ENCODE measurements at places on chromosomes 2 and 18.

DNA sequence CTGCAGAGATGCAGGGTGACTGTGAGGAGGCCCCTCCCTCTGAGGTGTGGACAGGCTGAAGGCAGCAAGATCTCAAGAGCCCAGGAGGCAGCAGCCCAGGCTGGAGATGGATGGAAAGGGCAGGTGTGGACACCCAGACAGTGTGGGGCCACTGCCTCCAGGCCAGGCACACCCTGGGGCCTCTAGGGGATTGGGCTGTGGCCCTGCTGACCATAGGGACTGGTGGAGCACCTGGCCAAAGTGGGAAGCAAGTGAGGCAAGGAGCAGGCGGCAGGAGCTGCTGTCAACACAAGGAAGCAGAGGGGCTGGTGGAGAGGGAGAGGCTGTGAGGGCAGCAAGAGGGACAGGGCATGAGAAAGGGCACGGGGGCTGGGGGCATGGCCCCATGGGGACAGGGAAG lies 10.8 kb downstream of the SNED1 start:
- DNase-seq, result no peak

- DNase-seq, result no peak
Measured at GRCh38 chr18:22290004-22290403, 120.6 kb downstream of the GATA6 start.

DNA sequence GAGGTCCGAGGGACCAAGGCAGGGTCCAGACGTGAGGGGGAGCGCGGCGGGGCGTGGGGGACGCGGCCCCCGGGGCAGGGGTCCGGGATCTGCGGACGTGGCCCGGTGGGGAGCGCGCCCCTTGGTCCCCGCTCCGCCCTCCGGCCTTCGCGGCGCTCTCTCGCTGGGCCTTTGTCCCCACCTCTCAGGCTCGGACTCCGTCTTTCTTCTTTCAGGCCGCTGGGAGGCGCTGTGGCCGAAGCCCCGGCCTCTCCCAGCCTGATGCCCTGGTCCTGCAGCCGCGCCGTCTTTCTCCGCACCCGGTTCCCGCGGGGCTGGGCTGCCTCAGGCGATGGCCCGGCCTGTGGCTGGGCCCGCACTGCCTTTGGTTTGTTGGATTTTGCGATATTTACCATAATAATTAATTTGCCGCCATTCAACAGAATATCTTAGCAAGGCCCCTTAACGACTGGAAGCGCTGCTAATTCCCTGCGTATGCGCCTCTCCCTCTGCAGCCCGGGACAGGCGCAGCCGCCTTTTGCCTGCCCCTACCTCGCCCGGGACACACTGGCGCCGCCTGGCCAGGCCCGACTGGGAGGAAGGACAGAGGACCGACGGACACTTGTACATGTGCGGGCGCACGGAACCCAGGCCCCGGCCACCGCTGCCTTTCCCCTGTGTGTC lies 10.8 kb downstream of the SIX3 start:
- peak; percentile 29 for DNase-seq

GRCh38 chr2:133378928-133379549 lies 189.2 kb downstream of the NCKAP5 start:
- DNase-seq, result no peak

- no peak for DNase-seq
Measured at GRCh38 chr18:62664414-62664813, 50.9 kb upstream of the PHLPP1 start.

GRCh38 chr2:121086450-121086849 lies 198.6 kb downstream of the TFCP2L1 start:
- DNase-seq, result no peak

- peak; percentile 21 for DNase-seq
Measured at GRCh38 chr2:119223521-119224390, at the start of gene STEAP3. Gene STEAP3, plus strand, starts transcription at chr2:119223834. Its CDS starts 7,179 bp downstream, at chr2:119231013.

DNA sequence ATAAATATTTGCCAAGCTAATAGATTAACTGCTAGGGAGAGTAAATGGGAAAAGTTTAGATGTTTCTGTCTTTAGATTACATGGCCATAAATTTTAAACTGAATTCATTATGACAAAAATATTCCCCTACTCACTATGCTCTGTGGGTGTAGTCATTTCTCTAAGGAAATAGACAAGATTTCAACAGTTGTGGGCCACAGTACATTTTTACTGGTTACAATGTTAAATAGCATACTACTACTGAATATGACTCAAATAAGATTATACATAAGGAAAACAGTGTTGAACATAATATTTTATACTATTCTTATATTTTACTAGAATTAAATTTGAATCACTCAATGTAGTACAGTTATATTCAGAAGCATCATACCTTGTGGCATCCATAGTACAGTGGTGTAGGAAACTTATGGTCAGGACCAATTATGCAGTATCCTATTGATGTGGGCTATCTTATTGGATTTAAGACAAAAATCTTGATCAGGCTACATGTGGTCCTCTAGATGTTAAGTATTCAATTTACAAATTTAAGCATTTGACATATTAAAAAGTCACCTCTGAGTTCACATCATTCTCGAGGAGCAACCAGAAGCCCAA lies 33.0 kb downstream of the RPRD1A start:
- no peak for DNase-seq

- no peak for DNase-seq
Measured at GRCh38 chr2:165637396-165637795, 156.7 kb downstream of the GALNT3 start.

- DNase-seq, result peak; percentile 59
Measured at GRCh38 chr18:45871431-45872084, 46.1 kb downstream of the SIGLEC15 start.

DNA sequence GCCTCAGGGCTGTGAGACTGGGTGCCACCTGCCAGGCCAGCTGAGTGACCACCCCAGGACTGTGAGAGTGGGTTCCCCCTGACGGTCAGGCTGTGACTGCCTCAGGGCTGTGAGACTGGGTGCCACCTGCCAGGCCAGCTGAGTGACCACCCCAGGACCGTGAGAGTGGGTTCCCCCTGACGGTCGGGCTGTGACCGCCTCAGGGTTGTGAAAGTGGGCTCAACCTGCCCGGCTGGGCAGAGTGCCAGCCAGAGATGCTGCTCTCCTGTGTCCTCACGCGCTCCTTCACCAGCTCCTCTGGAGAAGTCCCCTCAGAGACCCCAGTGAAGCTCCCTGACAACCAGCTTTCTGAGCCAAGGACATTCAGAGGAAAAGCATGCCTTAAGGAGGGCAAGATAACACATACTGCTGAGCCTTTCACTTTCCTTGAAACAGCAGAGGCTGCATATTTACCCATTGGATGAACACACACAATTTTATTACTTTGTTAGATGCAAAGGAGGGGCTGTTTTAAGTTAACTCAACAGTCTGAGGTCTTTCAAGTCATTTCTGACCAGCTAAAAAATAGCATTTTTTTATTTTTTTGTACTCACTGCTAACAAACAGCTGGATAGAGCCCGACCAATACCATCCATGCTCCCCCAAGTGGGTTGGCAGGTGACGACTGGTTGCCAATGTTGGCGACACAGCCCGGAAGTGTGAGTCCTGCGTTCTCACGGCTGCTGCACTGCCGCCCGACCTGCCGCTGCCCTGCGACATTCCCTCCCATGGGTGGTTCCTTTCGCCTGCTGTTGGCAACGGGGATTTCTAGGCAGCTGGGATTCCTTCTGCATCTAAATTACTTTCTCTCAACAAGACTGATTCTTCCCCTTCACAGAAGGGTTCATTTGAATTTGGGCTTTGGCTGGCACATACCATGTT lies 70.7 kb downstream of the NDUFA10 start:
- DNase-seq, result no peak

GRCh38 chr2:70726947-70727725 lies 40.9 kb downstream of the ADD2 start:
- no peak for DNase-seq

- no peak for DNase-seq
Measured at GRCh38 chr18:46556590-46557206, 100.3 kb downstream of the LOXHD1 start.

- no peak for DNase-seq
Measured at GRCh38 chr18:40004246-40004645, 1950.8 kb upstream of the PIK3C3 start.

- no peak for DNase-seq
Measured at GRCh38 chr2:210616074-210616473, 59.7 kb downstream of the CPS1 start.

- no peak for DNase-seq
Measured at GRCh38 chr2:136062066-136062837, 55.7 kb downstream of the CXCR4 start.

GRCh38 chr2:203688798-203689197 lies 17.6 kb upstream of the CD28 start:
- peak; percentile 58 for DNase-seq

All from amniotic epithelial cell (primary cell).